Muscle of leg (tissue), 16 donors: ENCODE measurements at places on chromosomes 6 and 20. TPM values are rescaled to one million over a fixed set of nuclear protein-coding genes. Genes with fewer than 3 reads are reported as not detected.

Gene HSPA12B
- 18.3 TPM for total RNA-seq

Gene TAAR2
- not detected for total RNA-seq

Gene ABRACL
- 14.8 TPM for total RNA-seq

DNA sequence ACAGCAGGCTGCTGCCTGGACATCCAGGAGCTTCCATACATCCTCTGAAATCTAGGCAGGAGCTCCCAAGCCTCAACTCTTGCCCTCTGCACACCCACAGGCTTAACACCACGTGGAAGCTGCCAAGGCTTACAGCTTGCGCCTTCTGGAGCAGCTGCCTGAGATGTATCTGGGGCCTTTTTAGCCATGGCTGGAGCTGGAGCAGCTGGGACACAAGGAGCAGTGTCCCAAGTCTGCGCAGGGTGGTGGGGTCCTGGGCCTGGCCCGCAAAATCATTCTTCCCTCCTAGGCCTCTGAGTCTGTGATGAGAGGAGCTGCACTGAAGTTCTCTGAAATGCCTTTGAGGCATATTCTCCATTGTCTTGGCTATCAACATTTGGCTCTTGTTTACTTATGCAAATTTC lies 255.0 kb downstream of the DLL1 start:
- H3K36me3 ChIP-seq, result no peaks in the 10 kb centered on the region
- H3K4me1 ChIP-seq, result peaks cover 13% of the 10 kb centered on the region
- no peak overlapping the region for H3K4me3 ChIP-seq
- H3K27me3 ChIP-seq, result peaks cover 4% of the 10 kb centered on the region
- DNase-seq, result no peak
- no peak overlapping the region for H3K27ac ChIP-seq

- no peak overlapping the region for H3K4me3 ChIP-seq
- H3K4me1 ChIP-seq, result peaks cover 15% of the 10 kb centered on the region
- DNase-seq, result no peak
- no peaks in the 10 kb centered on the region for H3K36me3 ChIP-seq
- H3K27me3 ChIP-seq, result no peaks in the 10 kb centered on the region
These were observed 140.1 kb downstream of the BTBD9 start for GRCh38 chr6:38499529-38500096.

DNA sequence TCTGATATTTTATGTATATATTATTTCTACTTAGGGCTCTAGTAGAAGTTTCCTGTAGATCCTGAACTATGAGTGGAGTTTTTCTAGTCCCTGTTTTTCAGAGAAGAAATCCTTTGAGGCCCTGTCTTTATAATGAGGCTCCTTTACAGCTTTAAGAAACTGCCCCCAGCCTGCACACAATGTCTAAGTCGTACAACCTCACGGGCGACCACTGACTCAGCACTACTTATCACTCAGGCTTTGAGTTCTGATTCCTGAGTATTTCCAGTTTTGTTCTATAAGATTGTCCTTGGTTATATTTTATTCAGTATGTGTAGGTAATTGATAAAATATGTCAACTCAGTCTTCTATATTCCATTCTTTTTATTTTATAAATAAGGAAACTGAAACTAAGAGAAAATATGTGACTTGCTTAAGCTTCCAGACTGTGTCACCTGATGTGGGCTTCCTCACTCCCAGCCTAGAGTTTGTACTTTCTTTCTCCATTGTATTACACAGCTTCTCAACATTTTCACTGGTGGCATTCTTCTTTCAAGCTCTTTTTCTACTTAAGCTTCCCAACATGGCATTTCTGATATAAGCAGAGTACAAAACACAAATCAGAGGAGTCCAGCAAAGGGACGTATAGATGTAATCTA lies 167.0 kb downstream of the TBX18 start:
- H3K36me3 ChIP-seq, result no peaks in the 10 kb centered on the region
- DNase-seq, result no peak
- no peaks in the 10 kb centered on the region for H3K27me3 ChIP-seq
- H3K4me1 ChIP-seq, result no peaks in the 10 kb centered on the region

DNA sequence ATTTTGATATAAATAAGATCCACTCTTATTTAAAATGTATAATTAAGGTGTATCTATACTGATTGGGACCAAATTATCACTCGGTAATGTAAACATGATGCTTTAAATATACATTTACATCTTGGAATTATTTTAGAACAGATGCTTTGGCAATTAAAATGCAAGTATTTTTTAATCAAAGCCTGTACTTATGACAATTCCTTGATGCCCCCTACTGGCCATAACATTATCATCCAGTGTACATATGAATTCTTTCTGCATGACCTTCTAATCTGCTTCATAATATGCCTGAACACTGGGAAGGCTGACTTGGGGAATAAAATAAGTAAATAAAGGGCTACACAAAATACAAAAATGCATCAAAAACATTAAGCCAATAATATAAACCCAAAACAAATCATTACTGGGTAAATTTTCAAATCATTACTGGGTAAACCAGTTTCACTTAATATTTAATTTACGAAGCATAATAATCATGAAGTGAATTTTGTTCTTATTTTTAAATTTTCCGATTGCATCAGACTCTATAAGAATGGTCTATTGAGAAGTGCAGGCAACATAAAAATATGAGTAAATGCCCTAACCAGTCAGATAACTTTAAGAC lies 65.1 kb downstream of the CGA start:
- no peaks in the 10 kb centered on the region for H3K27me3 ChIP-seq
- H3K27ac ChIP-seq, result no peak overlapping the region
- no peaks in the 10 kb centered on the region for H3K36me3 ChIP-seq
- DNase-seq, result peak; percentile 28

- no peak overlapping the region for H3K27ac ChIP-seq
- H3K36me3 ChIP-seq, result no peaks in the 10 kb centered on the region
These were observed 63.4 kb downstream of the PRDM1 start for GRCh38 chr6:106149472-106150069.

GRCh38 chr20:55783381-55783780 lies 221.9 kb downstream of the CBLN4 start:
- H3K27me3 ChIP-seq, result no peaks in the 10 kb centered on the region
- no peaks in the 10 kb centered on the region for H3K36me3 ChIP-seq
- H3K27ac ChIP-seq, result no peak overlapping the region
- peaks cover under 1% of the 10 kb centered on the region for H3K4me1 ChIP-seq
- H3K4me3 ChIP-seq, result no peak overlapping the region

- H3K27me3 ChIP-seq, result no peaks in the 10 kb centered on the region
- no peak overlapping the region for H3K4me3 ChIP-seq
- no peak for DNase-seq
- H3K27ac ChIP-seq, result no peak overlapping the region
- H3K4me1 ChIP-seq, result peaks cover 12% of the 10 kb centered on the region
These were observed 21.0 kb downstream of the CST7 start for GRCh38 chr20:24970030-24970553.
